ENCODE measurements at places on chromosomes 1 and 21.

DNA sequence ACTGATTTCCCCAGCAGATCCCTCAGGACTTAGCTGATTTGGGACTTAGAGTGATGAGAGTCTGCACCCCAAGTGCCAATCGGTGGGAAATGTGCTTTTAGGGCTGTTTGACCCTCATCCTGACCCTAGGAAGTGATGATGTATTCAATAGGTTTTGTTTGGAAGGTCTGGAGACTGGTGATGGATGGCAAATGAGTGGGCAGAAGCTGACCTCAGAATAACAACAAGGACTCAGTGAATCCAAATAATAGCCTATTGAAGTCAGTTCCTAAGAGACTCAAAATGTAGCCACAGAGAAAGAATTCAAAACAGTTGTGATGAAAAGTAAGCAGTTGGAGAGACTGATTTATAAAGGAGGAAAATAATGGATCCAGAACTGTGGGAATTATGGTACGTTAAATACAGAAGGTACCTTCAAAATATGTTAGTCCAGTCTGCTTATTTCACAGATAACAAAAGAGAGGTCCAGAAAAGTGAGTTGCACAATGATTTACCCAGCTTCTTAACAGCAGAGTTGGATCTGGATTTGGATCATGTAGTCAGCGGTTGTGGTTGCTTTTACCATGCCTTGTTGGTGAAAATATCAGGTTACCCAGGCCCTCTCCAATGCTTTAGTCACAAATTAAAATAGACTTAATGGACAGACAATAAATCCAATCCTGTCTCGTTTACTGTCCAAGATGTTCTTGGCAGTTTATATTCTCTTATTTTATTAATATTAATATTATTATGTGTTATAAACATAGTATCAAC lies 123.0 kb upstream of the PTBP2 start:
- no peak for DNase-seq

GRCh38 chr1:89953131-89953626 lies 41.7 kb upstream of the ZNF326 start:
- peak; percentile 32 for DNase-seq

- DNase-seq, result peak; percentile 12
Measured at GRCh38 chr1:84632673-84633434, 57.4 kb downstream of the SSX2IP start.

DNA sequence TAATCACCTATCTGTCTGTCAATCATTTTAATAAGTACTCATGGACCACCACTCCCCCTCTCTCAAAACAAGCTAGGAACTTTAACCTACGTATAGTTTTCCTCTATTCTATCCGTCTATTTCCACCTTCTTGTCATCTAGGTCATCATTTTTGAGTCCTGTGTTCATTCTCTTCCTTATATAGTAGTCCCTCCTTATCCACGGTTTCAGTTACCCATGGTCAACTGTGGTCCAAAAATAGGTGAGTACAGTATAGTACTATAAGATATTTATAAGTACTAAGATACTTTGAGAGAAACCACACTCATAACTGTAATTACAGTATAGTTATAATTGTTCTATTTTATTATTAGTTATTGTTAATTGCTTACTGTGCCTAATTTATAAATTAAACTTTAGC lies 7.5 kb downstream of the PKN2 start:
- DNase-seq, result no peak

GRCh38 chr1:43232482-43232881 lies 37.3 kb upstream of the TMEM125 start:
- no peak for DNase-seq

DNA sequence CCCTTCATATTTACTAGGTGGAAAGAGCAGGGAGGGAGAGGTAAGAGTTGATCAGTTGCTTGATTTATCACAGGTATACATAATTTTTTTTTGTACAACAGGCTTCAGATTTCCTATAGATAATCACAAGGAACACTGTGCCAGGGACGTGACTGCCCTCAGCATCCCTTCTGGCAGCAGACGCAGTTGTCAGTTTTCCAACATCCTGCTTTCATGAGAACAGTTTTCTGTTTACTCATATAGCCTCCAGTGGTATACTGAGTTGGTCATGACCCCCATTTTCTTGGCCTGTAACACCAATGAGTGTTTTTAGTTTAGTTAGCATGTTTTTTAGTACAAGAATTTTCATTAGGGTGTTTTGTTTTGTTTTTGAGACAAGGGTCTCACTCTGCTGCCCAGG lies 37.9 kb upstream of the PTPRF start:
- no peak for DNase-seq
